ENCODE measurements at places on chromosomes 2 and 18. TPM values are rescaled to one million over a fixed set of nuclear protein-coding genes. Genes with fewer than 3 reads are reported as not detected.

FARSB gene
- 41.4 TPM for total RNA-seq

CNGA3 gene
- not detected for total RNA-seq

LHCGR gene
- total RNA-seq: not detected

HK2 gene
- 53.7 TPM for total RNA-seq

SIX2 gene
- total RNA-seq: not detected
